ENCODE measurements at places on chromosomes 13 and 19.

- DNase-seq: no peak
Measured at GRCh38 chr13:65540175-65540574, 1690.0 kb downstream of the PCDH9 start.

GRCh38 chr13:28052945-28053344, 47.4 kb downstream of the FLT3 start:
- no peak for DNase-seq

DNA sequence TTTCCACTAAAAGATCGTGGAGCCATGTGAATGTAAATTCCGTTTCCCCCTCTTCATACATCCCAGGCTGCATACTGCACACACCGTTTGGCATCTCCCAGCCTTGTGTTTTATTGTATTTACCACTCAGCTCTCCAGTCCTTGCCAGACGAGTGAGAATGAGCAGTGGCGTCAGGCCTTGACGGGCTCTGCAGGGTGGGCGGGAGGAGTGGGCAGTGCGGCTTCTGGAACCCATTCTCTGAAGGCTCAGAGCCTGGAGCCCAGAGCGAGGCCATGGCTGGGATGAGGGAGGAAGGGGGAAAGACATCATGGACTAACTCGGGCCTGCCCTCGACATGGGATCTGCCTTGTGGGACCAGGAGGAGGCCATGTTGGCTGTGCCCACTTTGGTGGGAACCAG, 25.1 kb downstream of the BICRA start:
- DNase-seq: no peak

GRCh38 chr13:49305792-49306425, 58.2 kb downstream of the CDADC1 start:
- no peak for DNase-seq

- peak; percentile 34 for DNase-seq
Measured at GRCh38 chr19:16442386-16443276, 29.1 kb downstream of the EPS15L1 start.

- DNase-seq: no peak
Measured at GRCh38 chr13:98370806-98371515, 193.9 kb upstream of the RNF113B start.

- peak; percentile 61 for DNase-seq
Measured at GRCh38 chr13:94968040-94968756, 255.9 kb upstream of the SOX21 start.

- DNase-seq: no peak
Measured at GRCh38 chr19:44623626-44624025, 10.3 kb downstream of the IGSF23 start.

DNA sequence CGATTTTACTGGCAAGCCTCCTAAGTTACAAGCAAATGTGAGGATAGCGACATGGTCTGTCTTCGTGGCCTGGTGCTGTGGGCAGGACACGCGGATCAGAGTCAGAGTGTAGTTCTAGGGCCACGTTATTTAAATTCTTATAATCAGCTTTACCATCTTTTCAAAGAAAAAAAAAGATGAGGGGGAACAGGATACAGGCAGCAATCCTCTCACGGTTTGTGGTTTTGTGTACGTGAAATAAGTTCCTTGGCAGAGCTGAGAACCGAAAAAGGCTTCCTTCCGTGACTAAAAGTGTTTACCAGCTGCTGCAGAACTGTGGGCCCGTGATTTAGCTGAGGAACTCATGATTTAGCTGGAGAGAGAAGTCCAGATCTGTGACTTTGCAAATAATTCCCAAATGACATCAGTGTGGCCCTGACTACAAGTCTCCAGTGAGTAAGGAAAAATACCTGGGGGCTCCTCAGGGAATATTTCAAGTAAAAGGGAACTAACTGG, 27.2 kb downstream of the RCBTB2 start:
- no peak for DNase-seq

- peak; percentile 42 for DNase-seq
Measured at GRCh38 chr13:26558074-26558805, 757 bp downstream of the WASF3 start.

DNA sequence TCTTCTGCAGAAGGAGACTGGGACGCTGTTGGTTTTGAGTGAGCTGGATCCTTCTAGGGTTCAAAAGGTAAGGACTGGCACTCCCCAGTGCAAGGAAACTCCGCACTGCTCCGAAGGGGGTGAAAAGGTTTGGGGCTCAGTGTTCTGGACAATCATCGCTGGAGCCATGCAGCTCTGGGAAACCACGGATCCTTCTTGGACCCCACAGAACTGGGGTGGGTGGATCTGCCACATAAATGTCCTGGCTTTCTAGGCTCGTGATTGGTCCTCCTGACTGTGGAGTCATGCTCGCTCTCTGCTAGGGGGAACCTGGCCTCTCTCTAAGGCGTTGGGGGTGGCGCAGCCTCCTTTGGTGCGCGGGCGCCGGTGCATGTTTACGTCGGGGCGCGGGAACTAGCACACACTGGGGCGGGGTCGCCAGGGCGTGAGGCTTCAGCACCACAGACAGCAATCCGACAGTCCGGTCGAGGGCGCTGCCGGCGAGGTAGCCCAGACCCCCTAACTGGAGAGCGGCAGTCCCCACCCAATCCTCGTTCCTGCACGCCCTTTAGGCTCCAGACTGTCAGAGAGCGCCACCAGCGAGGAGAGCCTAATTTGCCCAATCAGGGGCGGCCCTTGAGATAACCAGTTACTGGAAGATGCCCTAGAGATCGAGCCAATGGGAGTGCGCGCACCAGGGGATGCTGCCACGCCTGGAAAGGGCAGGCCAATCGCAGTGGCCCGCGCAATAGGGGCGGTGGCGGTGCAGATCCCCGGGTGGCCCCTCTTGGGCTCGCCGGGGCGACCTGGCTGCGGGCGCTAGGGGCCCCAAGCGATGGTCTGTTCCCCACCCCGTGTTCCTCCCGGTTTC, 913 bp upstream of the ELAVL3 start:
- no peak for DNase-seq

DNA sequence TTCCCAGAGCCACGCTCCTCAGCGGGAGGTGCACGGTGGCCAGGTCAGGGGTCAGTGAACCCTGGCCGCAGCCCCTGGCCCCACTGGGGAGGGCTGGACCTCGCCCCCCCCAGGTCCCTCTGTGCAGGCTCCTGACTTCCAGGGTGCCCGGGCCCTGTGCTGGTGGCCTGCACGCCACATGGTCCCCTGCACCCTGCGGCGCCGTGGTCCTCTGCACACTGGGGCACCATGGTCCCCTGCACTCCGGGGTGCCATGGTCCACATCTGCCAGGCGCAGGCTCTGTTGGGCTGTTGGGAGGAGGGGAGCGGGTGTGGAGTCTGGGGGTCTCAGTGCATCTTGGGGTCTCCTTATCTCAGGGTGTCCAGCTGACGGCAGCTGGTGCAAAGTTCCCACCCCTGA, 23.3 kb upstream of the TMEM255B start:
- no peak for DNase-seq

DNA sequence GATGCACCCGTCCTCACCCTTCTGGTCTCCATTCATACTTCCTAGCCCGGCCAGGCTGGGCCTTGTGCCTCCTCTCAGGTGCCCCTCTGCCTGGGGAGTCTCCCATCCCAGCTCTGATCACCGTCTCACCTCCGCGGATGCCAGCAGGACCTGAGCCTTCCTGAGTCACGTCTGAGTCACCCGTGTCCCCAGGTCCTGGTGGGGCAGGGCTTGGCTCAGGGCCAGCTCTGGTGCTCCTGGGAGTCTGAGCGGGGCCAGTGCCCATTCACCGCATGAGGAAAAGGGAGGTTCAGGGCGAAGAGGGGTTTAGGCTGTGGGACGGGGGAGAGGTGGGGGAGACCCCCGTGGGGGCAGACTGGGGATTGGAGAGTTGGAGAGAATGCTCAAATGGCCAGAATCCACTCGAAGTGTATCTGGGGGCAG, 593 bp downstream of the ATP8B3 start:
- peak; percentile 45 for DNase-seq

GRCh38 chr19:47786566-47786965, 8.1 kb downstream of the SELENOW start:
- DNase-seq: no peak

DNA sequence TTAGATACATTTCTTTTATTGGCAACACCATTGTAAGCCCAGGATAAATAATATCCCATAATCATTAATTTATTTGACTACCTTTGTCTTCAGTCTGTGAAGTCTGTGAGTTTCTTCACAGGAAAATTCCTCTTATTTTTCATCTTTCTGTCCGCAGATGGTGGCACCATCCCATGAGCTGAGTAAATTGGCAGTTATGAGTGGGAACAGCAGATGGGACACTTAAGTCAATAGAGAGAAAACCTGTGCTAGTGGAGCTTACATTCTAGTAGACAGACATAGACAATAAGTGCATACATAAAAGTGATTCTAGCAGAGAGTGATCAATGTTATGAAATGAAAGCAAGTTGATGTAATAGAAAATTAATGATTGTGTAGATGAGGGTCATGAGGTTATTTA, 638.2 kb upstream of the MIR17HG start:
- no peak for DNase-seq

- DNase-seq: no peak
Measured at GRCh38 chr13:101025925-101026324, 351.3 kb upstream of the TMTC4 start.

GRCh38 chr13:62046512-62046911, 630.9 kb upstream of the PCDH20 start:
- DNase-seq: no peak

- no peak for DNase-seq
Measured at GRCh38 chr13:63902141-63902540, 2486.5 kb upstream of the PCDH20 start.

- no peak for DNase-seq
Measured at GRCh38 chr19:52206481-52206880, 16.6 kb downstream of the PPP2R1A start.

DNA sequence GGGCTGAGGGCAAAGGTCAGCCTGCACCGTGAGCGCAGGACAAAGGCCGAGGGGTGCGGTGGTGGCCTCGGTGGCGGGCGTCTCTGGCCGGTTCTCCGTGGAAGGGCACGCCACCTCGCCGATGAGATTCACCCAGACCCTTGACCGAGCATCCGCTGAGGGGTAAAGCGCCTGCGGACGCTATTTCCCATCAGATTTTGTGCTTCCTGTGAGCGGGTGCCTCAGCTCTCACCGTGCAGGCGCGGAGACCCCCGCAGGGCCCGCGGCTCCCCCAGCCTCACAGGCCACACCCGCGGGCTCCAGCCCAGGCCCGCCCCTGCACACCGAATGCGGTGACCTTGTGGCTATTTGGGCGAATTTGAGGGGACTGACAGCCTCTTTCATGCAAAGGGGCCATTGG, 348.0 kb downstream of the TEX29 start:
- no peak for DNase-seq

DNA sequence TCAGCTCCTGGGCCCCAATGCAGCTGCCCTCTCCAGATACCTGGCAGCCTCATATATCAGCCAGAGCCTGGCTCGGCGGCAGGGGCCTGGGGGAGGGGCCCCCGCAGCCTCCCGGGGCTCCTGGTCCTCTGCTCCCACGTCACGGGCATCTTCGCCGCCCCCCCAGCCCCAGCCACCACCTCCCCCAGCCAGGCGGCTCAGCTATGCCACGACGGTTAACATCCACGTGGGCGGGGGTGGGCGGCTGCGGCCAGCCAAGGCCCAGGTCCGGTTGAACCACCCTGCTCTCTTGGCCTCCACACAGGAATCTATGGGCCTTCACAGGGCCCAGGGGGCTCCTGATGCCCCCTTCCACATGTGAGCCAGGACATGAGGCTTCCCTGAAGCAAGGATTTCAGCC, 10.8 kb downstream of the RPS16 start:
- DNase-seq: no peak

GRCh38 chr19:41531438-41532311, 44.3 kb upstream of the CEACAM21 start:
- DNase-seq: no peak

DNA sequence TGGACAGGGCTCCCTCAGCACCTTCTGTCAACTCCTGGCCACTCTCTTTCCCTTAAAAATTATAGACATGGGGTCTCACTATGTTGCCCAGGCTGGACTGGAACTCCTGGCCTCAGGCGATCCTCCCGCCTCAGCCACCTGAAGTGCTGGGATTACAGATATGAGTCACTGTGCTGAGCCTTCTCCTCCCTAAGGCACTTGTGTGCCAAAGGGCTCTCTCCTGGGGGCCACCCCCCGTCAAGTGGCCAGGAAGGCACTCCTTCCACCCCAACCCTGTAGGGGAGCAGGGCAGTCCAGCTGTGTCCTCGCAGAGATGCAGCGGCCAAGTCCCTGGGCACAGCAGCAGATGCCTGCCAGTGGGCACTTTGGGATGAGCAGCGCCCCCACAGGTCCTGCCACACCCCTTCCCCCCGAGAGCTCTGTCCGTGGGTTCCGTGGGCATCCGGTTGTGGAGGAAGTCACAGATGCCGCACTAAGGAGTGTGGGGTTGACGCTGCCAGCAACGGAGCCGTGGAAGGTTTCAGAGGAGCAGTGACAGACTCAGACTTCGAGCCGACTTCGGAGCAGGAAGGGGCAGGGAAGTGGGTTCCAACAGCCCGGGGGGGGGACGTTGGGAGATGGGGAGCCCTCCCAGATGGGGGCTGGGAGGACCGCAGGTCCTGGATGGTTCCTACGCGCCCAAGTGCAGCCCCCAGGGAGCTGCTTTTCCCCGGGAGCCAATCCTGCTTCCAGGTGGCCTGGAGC, 3.3 kb upstream of the UQCR11 start:
- no peak for DNase-seq

DNA sequence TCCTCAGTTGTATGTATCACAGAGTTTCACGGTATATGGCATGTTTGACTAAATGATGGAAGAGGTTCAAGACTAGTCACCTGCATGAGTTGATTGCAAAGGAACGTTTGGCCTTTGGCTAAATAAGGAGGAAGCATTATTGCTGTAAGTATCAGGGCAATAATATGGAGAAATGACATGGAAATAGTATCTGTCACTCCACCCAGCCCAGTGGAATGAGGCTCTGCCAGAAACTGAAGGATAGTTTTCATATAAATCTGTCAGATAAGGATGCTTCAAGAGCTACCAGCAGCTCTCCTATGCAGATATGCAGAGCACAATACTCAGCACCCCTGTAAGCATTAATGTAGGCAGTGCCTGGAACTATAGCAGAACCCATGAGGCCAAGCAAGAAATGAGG, 55.7 kb upstream of the DCT start:
- DNase-seq: no peak

- peak; percentile 73 for DNase-seq
Measured at GRCh38 chr19:43784981-43785808, 4.4 kb upstream of the KCNN4 start.

DNA sequence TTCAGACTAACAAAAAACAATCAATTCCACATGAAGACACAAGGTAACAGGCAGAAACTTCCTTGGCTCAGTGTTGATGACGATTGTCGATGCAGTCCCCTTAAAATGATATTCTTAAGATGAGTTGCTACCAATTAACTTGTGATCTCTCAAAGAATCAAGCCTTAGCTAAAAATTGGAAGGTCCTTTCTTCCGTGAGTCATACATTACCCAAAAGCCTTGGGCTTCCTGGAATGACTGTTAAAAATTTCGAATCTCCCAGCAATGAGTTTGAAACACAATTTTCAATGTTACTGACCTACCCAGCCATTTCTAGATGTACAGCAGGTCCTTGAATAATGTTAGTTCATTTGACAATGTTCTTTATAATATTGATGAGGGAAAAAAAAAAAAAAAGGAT, 28.0 kb upstream of the RB1 start:
- DNase-seq: no peak

DNA sequence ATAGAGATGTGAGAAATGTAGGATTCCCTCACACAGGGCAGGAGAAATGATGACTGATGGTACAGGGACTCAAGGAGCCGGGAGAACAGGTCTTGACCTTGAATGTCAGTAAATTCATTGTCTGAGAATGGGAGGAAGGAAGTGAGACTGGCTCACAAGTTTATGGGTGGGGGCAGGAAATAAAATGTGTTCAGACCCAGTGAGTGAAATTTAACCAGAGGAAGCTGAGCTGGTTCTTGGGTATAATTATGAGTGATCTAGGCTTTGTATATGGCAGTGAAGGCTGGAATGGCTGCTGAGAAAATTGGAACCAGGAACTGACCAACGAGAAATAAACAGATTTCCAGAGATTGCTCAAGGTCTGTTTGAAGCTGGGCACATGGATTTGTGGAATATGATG, 6.3 kb upstream of the IGSF23 start:
- no peak for DNase-seq

Data from HAP-1 (cell line).